ENCODE measurements at places on chromosomes 6 and 20.

DNA sequence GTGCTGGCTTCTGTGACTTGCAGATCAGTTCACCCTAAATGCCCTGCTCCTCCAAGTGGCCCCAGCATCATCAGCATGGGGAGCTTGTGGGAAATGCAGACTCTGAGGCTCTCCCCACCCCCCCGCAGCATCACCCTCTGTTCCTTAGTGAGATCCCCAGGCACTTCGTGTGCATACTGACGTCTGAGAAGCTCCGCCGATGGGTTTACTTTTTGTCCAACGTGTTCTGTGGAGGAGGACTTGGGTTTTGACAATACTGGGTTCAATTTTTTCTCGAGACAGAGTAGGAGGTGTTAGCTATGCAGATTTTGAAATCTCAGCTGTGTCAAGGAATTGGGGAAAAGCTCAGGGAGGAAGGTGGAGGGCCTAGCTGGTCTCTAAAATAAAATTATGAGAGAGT, 38.3 kb upstream of the ZNF831 start:
- DNase-seq = no peak

DNA sequence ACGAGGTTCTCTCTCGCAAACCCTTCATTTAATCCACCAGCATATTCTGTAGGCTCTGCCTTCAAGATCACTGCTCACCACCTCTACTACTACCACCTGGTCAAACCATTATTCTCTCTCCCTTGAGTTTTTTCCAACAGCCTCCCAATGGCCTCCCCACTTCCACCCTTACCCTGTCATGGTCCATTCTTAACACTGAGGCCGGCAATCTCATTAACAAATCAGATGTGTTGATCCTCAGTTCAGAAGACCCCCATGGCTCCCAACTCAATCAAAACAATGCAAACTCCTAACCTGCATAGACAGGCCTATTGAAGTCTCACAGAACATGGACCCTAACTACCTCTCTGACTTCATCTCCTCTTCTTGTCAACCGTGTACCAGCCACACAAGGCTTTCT, 2.2 kb downstream of the AURKA start:
- DNase-seq = no peak

GRCh38 chr20:29690274-29690673, 1567.2 kb upstream of the DEFB115 start:
- no peak for DNase-seq

DNA sequence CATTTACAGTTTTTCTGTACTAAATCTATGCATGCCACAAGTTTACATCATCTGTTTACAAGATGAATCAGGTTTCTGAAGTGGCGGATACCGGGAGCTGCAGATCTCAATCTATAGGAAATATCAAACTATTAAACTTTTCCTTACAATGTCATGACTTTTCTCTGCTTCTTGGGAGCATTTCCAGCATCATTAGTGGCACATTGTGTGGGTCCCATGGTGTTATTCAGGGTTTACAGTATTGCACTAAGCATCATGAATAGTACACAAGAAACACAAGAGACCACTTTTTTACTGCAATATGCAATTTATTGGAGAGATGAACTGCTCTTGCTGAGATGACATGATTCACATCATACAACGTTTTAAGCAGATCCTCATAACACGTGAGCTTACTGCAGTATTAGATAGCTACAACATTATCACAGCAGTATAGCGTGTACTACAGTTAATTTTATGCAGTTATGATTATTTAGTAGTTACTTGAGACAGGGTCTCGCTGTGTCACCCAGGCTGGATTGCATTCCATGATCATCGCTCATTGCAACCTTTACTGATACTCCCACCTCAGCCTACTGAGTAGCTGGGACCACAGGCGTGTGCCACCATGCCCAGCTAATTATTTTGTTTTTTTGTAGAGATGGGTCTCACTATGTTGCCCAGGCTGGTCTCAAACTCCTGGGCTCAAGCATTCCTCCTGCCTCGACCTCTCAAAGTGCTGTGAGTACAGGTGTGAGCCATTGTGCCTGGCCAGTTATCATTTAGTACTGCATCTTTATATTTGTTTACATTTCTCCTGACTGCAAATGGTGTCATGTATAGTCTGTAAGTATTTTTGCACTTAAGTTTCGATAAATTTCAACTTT, 18.4 kb downstream of the BLTP3A start:
- DNase-seq = no peak

DNA sequence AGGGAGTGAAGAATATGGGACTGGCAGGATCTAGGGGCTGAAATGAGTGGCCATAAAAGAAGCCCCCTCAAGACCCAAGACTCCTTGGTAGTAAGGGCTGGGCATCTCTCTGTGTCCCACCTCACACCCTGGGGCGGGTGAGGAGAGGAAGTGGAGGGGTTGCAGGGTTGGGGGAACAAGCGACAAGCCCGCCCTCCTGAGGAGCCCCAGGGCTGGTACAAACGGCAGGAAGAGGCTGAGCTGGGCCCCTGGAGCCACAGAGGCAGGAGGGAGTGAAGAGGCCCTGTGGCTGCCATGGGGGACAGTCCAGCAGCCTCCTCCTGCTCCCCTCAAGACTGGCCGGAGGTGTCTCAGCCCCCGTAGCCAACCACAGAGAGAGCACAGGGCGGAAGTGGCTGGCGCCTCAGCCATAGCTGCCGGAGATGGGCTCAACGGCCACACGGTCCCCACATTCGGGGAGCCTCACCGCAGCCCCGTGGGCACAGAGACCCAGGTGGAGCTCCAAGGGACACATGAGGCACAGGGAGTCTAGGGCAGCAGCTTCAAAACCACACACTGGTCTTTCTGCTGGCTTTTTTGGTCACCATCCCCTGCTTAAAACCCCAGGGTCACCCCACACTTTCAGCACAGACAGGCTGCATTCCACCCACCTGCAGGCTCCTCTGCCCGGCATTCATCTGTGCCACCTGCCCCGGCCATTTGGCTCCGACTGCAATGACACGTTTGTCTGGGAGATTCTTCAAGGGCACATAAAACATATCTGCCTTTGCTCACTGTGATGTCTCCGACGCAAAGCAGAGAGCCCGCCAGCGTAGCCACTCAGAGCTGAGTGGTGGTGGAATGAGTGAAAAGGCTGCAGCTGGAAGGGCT, 524 bp downstream of the C20orf203 start:
- no peak for DNase-seq

GRCh38 chr6:20678831-20679352, 144.6 kb downstream of the CDKAL1 start:
- DNase-seq = no peak

GRCh38 chr6:167307342-167307955, 16.3 kb downstream of the UNC93A start:
- no peak for DNase-seq

- no peak for DNase-seq
Observed at GRCh38 chr6:110693994-110694393, 121.3 kb downstream of the CDK19 start.

- DNase-seq = no peak
Observed at GRCh38 chr6:4510906-4511640, 265.1 kb upstream of the CDYL start.

GRCh38 chr6:16505711-16506357, 255.4 kb downstream of the ATXN1 start:
- no peak for DNase-seq

DNA sequence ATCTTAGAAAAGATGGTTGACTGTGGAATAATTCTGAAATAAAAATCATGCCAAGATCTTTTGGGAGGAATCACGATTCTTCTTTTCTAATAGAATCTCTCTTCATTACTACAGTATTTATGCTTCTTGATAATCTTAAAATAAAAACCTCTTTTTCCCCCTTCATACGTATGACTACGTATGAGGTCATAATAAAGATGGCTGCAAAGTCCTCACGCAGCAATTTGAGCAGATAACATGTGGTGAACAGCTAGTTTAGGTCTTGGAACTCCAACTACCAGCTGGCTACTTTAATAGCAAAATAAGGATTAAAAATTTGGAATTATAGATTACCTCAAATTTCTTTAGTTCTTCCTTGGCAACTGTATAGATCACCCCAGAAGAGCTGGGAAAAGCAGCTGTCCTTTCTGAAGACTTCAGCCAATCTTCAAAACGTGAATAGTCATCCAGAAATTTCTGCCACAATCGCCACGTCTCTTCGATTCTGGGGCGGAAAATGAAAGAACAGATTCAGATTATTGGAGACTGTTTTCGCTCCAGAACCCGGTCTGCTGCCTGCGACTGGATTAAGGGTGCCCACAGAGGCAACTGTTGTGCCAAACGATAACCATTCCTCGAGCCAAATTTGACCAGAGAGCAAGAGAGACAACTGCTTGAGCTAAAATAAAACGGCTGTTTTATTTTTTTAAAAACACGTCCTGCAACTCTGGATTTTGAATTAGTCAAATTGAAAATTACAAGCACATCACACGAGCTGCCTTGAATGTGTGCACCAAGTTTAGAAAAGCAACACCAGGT, 347.3 kb downstream of the ESR1 start:
- DNase-seq = no peak

- DNase-seq = no peak
Observed at GRCh38 chr20:11469795-11470435, 447.8 kb upstream of the BTBD3 start.

GRCh38 chr6:98976674-98977385, 29.1 kb upstream of the FBXL4 start:
- no peak for DNase-seq

Measured in GOT3 (cell line).